Activated CD8-positive, alpha-beta memory T cell treated with anti-CD3 and anti-CD28 coated beads, Interleukin-2, amount 50 U/mL, for 4 hours (primary cell): ENCODE measurements at places on chromosomes 3 and 15.

DNA sequence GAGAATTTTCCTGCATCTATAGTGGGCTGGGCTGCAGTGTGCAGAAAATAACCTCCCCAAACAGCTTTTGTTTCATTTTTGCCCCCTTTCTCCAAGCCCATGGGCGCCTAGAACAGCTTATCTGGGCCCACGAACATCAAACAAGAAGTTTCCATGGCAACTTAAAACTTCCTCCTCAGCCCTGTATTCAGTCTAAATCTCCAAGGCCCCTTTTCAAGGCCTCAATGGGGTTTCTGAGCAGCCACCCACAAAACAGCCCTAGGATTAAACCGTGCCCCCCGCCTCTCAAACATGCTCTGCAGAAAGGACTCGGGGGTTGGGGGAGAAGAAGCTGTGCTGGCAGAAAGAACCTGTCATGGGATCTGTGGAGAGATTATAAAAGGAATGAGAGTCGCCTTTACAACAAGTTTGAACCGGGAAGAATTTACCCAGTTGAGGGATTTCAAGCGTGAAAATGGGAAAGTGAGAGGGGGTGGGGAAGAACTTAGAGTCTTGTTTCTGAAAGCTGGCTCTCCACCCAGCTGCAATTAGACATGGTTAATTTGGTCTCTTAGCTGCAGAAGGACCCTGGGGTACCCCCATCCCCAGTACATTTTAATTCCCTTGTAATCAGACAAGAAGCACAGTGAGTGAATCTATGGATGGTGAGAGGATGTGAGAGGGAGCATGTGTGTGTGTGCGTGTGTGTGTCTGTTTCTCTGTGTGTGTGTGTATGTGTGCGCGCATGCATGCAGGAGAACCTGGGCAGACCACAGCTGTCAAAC, 4.3 kb upstream of the FAM107A start:
- no peak for DNase-seq

DNA sequence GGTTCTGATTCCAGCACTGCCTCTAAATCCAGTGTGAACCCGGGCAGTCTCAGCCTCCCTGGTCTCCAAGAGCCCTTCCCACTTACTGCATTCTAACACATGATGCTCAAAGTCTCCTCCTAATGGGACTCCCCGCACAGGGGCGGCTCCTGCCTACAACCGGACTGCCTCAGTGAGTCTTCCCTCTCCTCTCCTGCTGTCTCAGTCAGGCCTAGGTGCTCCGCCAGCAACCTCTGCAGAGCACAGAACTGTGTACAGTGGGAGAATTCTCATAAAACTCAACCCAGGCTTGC, 28.9 kb downstream of the TBC1D2B start:
- no peak for DNase-seq

DNA sequence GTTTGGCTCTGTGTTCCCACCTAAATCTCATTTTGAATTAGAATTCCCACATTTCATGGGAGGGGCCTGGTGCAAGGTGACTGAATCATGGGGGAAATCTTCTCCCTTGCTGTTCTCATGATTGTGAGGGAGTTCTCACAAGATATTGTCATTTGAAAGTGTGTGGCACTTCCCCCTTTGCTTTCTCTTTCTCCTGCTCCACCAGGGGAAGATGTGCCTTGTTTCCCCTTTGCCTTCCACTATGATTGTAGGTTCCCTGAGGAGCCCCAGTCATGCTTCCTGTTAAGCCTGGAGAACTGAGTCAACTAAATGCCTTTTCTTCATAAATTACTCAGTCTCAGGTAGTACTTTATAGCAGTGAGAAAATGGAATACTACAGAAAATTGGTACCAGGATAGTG, 157.2 kb upstream of the TPRG1 start:
- DNase-seq, result no peak

DNA sequence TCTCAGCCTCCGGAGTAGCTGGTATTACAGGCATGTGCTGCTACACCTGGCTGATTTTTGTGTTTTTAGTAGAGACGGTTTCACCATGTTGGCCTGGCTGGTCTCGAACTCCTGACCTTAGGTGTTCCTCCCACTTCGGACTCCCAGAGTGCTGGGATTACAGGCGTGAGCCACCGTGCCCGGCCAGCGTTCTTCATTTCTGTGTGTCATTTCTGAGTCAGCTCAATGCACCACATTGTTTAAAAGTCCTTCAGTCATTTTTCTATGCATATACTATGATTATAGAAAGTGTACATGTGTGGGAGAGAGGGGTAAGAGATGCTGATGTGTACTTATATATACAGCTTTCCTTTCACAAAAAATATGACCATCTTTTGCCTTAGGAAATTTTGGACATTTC, 2.1 kb downstream of the QTRT2 start:
- no peak for DNase-seq

DNA sequence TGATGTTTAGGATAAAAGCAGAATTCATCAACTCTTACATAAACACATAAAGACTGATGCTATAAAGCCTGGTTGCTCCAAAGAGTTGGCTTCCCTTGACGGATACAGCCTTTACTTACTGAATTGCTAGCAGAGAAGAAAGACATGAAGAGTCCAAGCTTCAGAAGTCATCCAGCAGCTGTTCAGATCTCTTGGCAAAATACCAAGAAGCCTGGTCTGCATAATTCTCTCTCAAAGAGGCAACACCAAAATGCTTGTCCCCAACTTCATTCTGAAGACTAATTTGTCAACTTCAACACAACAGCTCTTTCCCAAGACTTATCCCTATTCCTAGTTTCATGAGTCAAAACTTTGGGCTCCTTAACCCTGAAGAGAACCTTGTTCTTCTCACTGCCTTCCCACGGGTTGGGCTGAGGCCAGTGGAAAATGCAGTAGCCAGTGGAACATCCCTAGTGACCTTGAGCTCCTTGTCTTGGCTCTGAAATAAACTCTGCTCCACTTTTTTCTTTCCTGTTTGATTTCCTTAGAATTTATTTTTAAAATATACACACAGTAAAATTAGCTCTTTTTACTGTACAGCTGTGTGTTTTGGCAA, 119.2 kb upstream of the THBS1 start:
- no peak for DNase-seq

DNA sequence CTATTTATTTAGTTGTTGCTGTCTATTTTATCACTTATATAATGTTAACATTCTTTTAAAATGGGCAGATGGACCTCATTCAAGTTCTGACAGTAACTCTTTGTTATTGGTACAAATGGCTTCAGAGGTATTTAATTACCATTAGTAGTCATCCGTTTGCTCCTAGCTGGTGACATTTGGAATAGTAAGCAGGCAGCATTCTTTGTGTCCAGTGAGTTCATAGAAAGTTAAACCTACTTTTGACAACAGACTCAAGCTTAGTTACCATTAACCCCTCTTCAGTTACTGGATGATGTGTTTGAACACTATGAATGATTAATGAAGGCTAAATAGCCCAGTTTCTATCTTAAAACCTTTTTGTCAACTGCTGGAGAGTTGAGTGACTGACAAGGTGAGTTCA, 500.7 kb upstream of the ATP11B start:
- no peak for DNase-seq

- DNase-seq, result no peak
Measured at GRCh38 chr3:124607163-124607562, 123.1 kb upstream of the UMPS start.

DNA sequence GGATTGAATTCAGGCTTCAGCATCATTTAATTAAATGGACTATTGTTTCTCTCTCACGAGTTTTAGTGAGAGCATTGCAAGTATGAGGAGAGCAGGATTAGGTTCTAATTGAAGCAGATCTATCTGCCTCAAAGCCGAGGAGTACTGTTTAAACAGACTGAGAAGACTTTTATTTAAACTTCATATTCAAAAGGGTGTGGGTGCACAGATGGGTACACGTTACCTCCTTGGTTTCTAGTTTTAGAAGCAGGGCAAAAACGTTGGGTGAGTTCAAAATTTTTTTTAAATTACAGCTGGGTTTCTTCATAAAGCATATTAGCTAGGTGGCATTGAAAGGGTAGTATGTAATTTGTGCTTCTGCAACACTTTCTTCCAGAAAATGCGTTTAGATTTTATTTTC, 26.5 kb upstream of the CLRN1 start:
- DNase-seq, result no peak
